ENCODE measurements at places on chromosomes 5 and 9.

DNA sequence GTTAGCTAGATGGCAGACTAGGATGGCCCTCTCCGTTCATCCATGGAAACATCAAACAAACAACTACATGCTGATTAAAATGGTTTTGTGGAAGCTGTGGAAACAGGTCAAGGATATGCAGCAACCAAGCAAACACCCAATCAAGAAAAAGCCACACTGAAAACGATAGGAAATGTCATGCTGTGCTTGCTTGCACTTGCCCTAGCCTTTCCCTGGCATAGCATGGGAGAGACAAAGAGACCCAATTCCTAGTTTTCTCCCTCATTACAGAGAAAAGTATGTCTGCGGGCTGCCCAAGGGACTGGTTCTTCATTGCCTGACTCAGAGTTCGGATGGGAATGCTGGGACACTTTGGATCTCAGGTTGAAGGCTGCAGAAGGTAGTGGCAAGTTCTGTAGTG lies 98.7 kb downstream of the FANCC start:
- no peak overlapping the region for H3K27ac ChIP-seq
- no peak for DNase-seq
- H3K4me3 ChIP-seq, result no peak overlapping the region
- no peaks in the 10 kb centered on the region for H3K27me3 ChIP-seq
- no peaks in the 10 kb centered on the region for H3K36me3 ChIP-seq

GRCh38 chr9:106757514-106757913 lies 105.5 kb upstream of the ZNF462 start:
- DNase-seq, result no peak
- no peak overlapping the region for H3K27ac ChIP-seq
- H3K4me3 ChIP-seq, result no peak overlapping the region
- H3K4me1 ChIP-seq, result no peaks in the 10 kb centered on the region
- no peaks in the 10 kb centered on the region for H3K27me3 ChIP-seq

DNA sequence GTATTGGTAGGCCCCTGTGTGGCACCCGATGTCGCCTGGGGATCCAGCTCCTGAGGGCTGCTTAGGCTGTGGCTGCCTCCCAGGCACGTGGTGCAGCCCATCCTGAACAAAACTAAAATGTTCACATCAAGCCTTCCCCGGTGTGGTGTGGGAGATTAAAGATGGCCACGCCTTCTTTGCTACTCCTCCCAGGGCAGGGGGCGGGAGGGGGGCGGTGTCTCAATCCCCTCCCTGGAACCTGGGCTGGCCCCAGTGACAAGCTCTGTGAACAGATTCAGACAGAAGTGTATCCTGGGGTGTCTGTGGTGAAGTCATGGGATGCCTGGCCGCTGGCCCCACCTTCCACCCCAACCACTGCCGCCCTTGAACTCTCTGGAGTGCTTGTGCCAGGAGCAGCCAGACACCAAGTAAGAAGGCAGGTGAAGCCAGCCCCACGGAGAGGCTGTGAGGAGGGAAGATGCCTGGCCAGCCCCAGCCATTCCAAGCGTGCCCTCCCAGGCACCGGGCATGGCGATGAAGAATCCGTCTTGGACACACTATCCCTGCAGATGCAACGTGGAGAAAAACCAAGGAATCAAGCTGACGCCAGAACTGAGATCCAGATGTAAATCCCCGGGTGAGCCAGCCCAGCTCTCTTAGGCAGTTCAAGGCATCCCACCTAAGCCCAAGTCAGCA lies 75.8 kb downstream of the AK8 start:
- H3K4me3 ChIP-seq, result no peak overlapping the region
- no peaks in the 10 kb centered on the region for H3K36me3 ChIP-seq
- DNase-seq, result no peak
- peaks cover 15% of the 10 kb centered on the region for H3K4me1 ChIP-seq

DNA sequence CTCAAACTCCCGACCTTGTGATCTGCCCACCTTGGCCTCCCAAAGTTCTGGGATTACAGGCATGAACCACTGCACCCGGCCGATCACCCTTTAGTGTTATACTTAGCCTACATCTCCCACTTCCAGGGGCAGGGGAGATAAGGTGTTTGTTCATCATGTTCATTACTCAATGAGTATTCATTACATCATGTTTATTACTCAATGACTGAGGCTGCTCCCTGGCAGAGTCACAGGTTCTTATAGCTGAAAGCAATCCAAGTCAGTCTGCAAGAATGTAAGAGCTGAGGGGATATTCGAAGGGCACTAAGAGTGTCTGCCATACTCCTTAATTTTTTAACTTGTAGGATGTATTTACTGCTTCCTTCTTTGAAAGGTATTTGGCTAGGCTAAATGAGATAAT lies 214.2 kb downstream of the SPATA31D1 start:
- H3K36me3 ChIP-seq, result no peaks in the 10 kb centered on the region
- DNase-seq, result no peak
- H3K27me3 ChIP-seq, result no peaks in the 10 kb centered on the region
- H3K4me3 ChIP-seq, result no peak overlapping the region
- H3K27ac ChIP-seq, result no peak overlapping the region

- no peaks in the 10 kb centered on the region for H3K4me1 ChIP-seq
- no peak for DNase-seq
- no peak within 1 kb of the TSS for H3K27ac ChIP-seq
- no peaks in the 10 kb centered on the region for H3K36me3 ChIP-seq
- H3K4me3 ChIP-seq, result no peak within 1 kb of the TSS
Measured at GRCh38 chr9:135639196-135639595, at the start of gene GLT6D1. TSS of gene GLT6D1 (minus strand) at chr9:135639540. CDS start at chr9:135639187, 353 bp downstream.

DNA sequence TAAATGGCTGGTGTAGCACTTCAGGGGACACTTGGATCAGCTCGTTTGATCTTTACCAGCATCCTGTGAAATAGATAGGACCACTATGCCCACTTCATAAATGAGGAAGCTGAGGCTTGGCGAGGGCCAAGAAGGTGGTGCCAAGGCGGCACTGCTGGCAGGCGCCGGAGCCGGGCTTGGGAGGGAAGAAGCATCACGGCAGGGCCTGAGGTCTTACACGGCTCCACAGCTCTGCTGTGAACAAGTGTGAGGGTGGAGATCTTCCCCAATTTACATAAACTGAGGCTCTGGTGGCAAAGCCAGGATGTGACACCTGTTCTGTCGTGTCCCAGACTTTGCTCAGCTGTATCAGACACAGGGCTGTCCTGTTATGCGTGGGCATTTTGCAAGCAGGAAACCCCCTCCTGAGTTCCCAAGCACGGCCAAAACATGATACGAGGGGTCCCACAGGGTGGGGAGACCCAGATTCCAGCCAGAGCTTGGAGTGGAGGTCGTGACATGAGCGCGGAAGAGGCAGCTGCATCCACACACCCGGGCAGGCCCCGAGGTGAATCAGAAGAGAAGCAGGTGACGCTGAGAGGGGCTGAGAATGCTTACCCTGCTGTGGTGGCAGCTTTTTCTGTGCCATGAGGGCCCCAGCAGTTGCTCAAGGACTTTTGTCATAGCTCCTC lies 117.5 kb upstream of the BOD1 start:
- no peak overlapping the region for H3K4me3 ChIP-seq
- no peak overlapping the region for H3K27ac ChIP-seq
- no peak for DNase-seq
- H3K4me1 ChIP-seq, result peaks cover 2% of the 10 kb centered on the region

DNA sequence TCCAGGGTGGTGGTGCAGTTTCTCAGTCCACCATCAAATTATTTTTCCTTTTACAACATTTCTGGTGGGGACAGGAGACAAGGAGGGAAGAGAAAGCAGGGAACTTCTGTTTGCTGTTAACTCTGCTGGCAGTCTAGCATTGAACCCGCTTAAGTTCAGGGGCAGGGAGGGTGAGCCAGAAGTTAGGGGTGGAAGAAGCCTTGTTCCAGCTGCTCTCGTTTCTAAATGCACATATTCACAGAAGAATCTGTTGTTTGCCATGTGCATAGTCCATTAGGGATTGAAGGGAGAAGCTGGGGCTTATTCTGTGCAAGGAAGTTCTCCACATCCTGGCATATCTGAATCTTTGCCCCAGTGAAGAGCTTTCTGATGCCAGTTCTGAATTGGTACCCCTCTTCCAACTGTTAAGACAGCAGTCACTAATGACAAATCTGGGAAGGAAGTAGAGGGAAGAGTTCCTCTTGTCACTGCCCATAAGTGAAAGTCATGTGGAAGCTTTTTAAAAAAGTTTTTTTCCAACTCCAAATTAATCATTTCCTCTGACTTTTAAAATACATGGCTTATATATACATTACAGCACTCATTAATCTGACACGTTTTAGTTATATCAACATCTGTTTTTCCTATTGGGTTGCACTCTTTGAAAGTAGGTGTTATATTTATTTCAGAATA lies 32.6 kb upstream of the ACOT12 start:
- peaks cover 4% of the 10 kb centered on the region for H3K36me3 ChIP-seq
- no peak overlapping the region for H3K27ac ChIP-seq
- DNase-seq, result no peak
- no peaks in the 10 kb centered on the region for H3K27me3 ChIP-seq
- H3K4me3 ChIP-seq, result no peak overlapping the region

- H3K27ac ChIP-seq, result no peak overlapping the region
- DNase-seq, result no peak
- no peaks in the 10 kb centered on the region for H3K27me3 ChIP-seq
- H3K4me3 ChIP-seq, result no peak overlapping the region
- H3K4me1 ChIP-seq, result no peaks in the 10 kb centered on the region
Measured at GRCh38 chr5:165892383-165892782, 2387.0 kb downstream of the MAT2B start.

DNA sequence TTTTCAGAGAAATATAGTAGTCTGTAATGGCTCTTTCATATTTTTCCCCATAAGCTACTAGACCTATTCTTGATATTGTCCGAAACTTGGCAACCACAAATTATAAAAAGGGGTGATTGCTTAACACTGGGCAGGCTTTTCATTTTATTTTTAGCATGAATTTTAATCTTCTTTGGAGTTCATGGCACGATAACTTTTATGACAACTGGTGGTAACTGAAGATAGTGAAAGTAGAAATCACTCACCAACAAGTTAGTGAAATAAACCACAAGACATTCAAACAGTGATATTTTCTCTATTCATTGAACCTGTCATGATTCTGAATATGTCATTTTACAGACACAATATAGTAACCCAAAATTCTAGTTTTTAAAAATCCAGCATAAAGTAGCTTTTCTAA lies 213.9 kb downstream of the PRDM9 start:
- H3K4me3 ChIP-seq, result no peak overlapping the region
- H3K27me3 ChIP-seq, result no peaks in the 10 kb centered on the region
- DNase-seq, result no peak
- H3K4me1 ChIP-seq, result no peaks in the 10 kb centered on the region
- H3K27ac ChIP-seq, result no peak overlapping the region

DNA sequence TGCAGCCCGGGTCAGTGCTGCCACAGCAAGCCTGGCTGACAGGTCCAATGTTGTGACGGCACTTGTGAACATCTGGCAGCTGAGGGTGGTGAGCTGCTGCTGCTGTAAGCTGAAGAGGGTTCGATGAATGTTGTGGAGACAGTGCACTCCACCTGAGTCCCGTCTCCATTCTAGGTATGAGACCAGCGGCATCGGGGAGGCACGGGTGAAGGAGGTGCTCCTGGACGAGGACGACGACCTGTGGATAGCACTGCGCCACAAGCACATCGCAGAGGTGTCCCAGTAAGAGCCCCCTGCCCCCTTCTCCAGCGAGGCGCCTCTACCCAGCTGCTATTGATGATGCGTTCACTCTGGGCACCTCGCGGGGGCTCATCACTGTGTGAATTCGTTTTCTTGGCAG lies 38.9 kb upstream of the CFAP157 start:
- H3K27ac ChIP-seq, result no peak overlapping the region

DNA sequence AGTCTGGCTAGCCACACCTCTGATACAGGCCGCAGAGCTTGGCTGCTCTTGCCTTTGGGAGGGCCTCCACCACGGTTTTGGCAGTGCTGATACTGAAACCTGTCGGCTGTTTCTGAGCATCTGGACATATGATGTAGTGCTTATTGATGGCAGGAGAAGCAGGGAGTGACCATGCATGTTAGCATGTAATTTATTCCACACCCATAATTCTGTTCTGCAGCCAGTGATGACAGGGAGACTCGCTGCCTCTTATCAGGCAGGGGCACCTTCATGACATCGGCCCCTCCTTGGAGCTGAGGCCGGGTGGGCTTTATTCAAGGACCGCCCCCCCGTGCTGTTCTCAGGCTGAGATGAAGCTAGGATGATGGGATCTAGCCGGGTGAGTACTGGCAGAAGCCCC lies 49.0 kb downstream of the OLFM1 start:
- no peak overlapping the region for H3K27ac ChIP-seq
- DNase-seq, result no peak
- H3K36me3 ChIP-seq, result no peaks in the 10 kb centered on the region
- H3K4me3 ChIP-seq, result no peak overlapping the region

DNA sequence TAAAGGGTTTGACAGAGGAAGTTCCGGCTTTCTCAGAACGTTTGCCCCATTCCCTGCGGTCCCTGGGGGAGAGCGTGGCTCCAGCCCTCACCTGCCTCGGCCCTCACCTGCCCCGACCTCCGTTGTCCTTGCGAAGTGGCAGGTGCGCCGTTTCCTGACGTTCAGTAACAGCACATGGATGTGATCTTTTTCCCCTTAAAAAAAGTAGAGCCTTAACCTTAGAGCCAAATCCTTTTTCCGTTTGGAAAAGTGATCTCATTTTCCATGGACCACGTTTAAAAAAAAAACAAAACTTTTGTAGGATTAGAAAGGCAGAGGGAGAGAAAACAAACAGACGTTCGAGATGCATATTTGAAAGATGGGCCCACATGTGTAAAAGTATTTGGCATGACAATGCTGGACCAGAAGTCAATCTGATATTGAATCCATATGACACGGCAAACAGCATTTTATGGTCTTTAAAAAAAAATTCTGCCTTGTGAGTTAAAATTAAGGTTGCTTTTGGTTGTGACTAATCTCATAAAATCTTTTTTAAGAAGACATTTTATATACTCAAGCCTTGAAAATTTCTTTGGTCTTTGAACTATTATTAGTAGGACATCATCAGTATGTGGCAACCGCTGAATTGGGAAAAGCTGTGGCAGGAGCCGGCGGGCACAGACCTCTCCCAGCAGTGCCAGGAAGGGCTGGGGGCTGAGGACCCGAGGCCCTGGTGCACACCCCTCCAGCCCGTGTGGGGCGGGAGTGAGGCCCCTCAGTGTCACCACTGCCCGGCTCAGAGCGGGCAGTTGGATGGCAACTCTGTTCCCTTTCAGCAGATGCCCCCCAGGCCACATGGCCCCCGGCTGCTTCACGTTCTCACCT lies 42.5 kb upstream of the EXOC3 start:
- H3K4me3 ChIP-seq, result no peak overlapping the region
- H3K36me3 ChIP-seq, result no peaks in the 10 kb centered on the region
- DNase-seq, result no peak
- peaks cover 45% of the 10 kb centered on the region for H3K27me3 ChIP-seq

- H3K4me3 ChIP-seq, result no peak overlapping the region
- H3K36me3 ChIP-seq, result peaks cover 10% of the 10 kb centered on the region
- H3K27ac ChIP-seq, result no peak overlapping the region
Measured at GRCh38 chr9:37715991-37716505, 37.6 kb upstream of the TRMT10B start.
